ENCODE measurements at places on chromosomes 16 and 17.

DNA sequence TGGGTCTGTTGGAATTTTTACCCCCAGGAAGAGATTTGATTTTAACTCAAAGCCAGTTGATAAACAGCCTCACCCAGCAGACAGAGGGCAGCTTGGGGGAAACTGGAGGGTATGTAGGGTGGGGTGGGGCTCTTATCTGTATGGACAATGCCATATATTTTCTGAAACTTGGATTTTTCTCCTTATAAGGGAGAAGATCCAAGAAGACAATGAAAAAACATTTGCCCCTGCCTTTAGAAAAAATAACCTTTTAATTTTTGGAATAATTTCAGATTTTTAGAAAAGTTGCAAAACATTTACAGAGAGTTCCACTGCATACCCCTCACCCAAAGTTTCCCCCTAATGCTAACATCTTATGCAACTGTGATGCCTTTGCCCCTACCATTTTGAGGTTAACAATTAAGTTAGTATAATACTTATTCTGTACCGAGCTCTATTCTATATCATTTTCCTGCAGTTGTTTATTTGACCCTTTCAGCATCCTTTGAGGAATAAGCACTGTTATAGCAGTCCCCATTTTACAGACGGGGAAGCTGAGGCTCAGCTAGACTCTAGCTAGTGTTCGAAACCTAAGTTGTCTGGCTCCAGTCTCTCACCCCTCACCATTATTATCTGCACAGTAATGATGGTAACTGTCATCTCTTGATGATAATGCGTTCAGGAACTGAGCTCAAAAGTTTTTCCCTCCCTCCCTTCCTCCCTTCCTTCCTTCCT is 66.4 kb downstream of the PRKCB start:
- DNase-seq, result no peak

DNA sequence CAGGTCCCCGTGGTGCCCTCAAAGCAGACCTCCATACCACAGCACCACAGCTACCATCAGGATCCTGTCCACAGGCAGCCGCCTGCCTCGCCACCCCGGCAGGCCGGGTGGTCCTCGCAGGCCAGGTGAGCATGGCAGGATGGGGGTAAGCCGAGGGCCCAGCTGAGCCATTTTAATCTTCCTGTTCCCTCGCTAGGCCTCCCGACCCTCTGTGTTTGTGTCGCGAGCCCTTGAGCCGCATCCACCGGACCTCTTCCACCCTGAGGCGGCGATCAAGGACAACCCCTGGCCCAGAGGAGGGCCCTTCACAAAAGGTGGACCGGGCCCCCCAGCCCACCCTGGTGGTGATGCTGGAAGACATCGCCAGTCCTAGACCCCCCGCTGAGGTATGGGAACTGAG is 2.0 kb downstream of the PRR14 start:
- DNase-seq, result no peak

DNA sequence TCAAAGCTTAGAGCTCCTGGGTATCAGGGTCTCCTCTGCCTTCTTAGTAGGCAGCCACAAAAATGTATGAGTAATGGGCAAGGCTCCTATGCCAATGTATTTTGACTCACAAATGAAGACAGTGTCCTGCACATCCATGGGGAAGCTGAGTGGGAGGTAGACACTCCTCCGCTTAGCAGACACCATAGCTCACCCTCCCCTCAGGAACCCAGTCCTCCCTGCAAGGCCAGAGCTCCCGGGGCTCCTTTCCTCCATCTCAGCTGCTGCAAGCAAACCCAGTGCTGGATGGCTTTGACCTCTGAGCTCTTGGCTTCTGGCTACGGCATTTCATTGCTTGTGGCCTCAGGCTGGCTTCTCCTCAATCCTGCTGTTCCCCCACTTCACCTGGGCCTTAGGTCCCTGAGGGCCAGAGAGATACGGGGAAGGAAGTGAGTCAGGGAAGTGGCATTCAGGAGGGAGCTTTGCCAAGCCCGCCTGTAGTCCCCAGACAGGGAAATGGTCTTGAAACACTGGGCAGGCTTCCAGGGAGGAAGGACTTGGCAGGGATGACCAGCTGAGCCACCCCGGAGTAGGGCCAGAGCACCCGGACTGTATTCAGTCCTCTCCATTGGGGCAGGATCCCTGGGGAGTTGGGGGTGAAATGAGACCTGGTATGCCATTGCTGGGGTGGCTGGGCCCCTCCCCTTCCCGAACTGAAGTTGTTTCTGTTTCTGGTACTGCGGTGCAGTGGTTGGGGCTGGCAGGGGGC is 4.5 kb downstream of the ABCC3 start:
- DNase-seq, result no peak

GRCh38 chr17:69959283-69959682 is 115.7 kb upstream of the KCNJ16 start:
- DNase-seq, result no peak

DNA sequence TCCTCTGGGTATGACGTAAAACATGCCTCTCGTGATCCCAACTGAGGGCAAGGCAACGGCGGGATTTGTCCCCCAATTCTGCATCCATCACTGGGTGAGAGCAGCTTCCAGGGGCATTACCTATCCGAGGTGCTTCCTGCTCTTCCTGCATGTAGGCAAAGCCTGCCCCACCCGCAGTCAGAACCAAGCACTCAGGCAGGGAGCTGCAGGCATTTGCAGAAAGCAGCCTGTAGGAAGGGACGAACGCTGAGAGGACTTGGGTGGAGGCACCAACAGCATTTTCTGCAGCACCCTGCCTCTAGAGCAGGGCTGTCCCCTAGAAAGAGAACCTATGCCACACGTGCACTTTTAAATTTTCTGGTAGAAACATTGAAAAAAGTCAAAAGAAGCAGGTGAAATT is 5.5 kb downstream of the BCO1 start:
- no peak for DNase-seq

GRCh38 chr16:84673561-84673960 is 25.2 kb downstream of the KLHL36 start:
- DNase-seq, result no peak

- no peak for DNase-seq
Measured at GRCh38 chr16:86946396-86946795, 368.0 kb downstream of the FOXL1 start.

DNA sequence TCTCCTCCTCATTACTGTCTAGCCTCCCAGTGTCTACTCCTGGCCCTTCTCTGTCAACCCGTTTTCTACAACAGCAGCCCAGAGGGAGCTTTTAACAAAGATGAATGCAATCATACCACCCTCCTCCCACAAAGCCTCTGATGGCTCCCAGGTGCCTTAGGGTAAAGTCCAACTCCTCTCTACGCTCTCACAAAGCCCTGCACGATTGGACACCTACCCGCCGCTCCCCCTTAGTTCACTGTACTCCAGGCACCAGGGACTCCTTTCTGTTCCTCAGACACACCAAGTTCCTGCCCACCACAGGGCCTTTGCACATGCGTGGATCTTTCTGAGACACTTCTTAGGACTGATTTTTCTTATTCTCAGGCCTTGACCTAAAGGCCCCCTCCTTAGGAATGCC is 17.4 kb downstream of the CCDC102A start:
- DNase-seq, result no peak

- no peak for DNase-seq
Measured at GRCh38 chr16:1972490-1972877, 631 bp downstream of the TBL3 start.

- no peak for DNase-seq
Measured at GRCh38 chr16:84048871-84049270, 6.3 kb upstream of the SLC38A8 start.

DNA sequence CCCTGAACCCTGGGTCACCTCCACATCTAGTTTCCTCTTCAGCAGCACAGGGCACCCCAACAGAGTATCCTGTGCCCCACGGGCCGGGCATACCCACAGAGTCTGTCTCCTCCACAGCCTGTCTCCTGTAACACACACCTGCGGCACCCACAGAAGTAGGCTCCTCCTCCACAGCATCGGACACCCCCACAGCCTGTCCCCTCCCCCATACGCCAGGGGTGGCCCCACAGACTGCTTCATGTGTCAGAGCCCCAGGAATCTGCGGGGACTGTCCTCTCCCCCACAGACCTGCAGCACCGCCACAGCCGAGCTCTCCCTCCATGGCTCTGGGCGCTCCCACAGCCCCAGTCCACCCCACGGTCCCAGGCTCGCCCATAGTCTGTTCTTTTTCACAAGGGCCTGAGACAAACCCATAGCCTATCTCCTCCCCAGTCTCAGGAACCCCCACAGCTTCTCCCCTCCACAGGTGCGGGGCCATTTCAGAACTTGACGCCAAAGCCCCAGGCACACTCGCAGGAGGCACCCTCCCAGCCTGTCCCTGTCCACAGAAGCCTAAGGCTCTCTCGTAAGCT is 1.4 kb downstream of the KIAA0753 start:
- DNase-seq, result no peak

DNA sequence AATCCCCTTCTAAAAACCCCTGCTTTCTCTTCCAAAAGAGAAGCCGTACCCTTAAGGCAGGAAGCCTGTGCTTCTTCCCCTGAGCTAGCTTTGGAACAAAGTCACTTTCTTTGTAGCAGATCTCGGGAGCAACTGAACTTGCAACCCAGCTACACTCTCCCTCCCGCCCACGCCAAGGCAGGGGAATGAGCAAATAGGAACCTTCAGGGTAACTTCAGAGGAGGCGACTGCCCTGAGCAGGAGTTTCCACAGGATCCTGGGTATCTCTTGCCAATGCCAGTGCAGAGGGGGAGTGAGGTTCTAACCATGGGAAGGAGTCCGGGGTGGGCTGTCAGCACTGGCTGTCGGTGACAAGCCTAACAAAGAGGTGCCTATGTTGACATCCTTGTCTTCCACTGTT is 5.9 kb upstream of the PIRT start:
- no peak for DNase-seq

- no peak for DNase-seq
Measured at GRCh38 chr16:80570106-80570478, 29.3 kb downstream of the DYNLRB2 start.

GRCh38 chr16:68599586-68599985 is 45.5 kb upstream of the CDH3 start:
- DNase-seq, result no peak

DNA sequence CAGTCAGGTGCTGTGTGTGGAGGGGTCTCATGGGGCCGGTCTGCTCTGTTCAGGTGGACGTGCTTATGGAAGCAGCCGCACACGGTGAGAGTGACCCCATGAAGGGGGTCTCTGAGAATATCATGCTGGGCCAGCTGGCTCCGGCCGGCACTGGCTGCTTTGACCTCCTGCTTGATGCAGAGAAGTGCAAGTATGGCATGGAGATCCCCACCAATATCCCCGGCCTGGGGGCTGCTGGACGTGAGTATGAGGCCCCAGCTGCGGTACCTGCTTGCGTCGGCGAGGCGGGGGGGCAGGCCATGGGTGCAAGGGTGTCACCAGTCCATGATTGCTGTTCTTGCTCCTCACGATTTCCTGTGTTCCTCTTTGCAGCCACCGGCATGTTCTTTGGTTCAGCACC is 27.9 kb downstream of the POLR2A start:
- DNase-seq, result no peak

GRCh38 chr17:5809580-5810188 is 225.4 kb upstream of the NLRP1 start:
- DNase-seq, result no peak

DNA sequence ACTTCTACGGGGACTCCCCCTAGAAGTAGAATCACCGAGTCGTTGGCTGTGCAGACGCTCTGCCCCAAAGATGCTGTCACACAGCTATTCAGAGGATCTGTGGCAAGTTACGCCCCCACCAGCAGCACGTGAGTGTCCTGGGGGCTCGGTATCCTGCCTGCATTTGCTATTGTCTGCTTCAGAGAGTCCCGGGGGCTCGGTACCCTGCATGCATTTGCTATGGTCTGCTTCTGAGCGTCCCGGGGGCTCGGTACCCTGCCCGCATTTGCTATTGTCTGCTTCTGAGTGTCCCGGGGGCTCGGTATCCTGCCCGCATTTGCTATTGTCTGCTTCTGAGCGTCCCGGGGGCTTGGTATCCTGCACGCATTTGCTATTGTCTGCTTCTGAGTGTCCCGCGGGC is 23.8 kb upstream of the ZNF469 start:
- no peak for DNase-seq

- no peak for DNase-seq
Measured at GRCh38 chr16:70257391-70257790, 5.7 kb upstream of the EXOSC6 start.

- DNase-seq, result peak; percentile 11
Measured at GRCh38 chr17:4304417-4305027, 40.7 kb upstream of the ANKFY1 start.

- DNase-seq, result no peak
Measured at GRCh38 chr17:16301963-16302855, 51.1 kb downstream of the CENPV start.

GRCh38 chr16:50593410-50594150 is 45.4 kb downstream of the NKD1 start:
- no peak for DNase-seq

DNA sequence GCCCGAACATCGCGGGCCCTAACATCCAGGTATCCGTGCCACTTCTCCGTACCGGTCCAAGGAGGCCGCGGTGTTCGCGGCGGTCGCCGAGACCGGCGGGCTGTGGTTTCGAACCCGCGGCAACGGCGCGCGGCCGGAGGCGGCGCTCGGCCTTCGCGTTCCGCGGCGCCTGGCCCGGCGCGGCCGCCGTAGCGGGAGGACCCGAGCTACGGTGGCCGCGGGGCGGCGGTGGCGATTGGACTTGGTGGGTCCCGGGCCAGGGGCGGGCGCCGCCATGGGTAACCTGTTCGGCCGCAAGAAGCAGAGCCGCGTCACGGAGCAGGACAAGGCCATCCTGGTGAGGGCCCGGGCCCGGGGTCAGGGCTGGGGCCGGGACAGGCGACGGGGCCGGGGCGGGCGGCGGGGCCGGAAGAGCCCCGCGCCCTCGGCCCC is at the start of gene CHMP6:
Gene CHMP6, plus strand, starts transcription at position 197 of the 432 bp plus-strand sequence. Its CDS starts 78 bp downstream, at position 275.
- DNase-seq, result peak; percentile 54

DNA sequence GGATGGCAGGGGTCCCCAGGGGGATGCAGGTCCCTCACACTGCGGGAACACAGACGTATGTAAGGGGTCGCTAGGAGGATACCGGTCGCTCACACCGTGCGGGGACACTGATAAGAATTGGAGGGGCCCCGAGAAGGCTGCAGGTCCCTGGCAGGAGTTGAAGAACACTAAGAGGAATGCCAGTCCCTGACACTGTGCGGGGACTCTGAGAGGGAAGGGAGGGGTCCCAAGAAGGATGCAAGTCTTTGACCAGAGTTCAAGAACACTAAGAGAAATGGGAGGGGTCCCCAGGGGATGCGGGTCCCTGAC is 510 bp downstream of the ERCC4 start:
- DNase-seq, result no peak

DNA sequence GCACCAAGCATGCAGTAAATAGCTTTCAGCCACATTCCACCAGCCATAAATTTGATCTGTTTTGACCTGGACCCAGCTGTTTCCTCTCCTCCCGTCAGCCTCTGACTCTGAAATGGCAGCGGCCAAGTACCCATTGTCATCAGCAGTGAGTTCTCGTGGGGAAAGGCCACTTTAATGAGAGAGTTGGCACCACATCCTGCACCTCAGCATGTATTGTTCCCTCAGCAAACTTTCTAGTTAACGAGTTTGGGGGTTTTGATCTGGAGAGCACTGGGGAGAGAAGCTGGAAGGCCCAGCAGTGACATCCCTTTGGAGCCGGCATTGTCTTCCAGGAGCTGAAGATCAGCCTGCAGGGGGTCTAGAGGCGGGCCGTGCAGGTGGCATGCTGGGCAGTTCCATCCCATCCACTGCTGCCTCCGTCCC is 84.9 kb downstream of the RPA1 start:
- DNase-seq, result no peak

Data from stimulated activated CD8-positive, alpha-beta memory T cell treated with anti-CD3 and anti-CD28 coated beads, Interleukin-7, amount 100 ng/mL, for 48 hours (primary cell).